ENCODE measurements at places on chromosomes 16 and 17. TPM values are rescaled to one million over a fixed set of nuclear protein-coding genes. Genes with fewer than 3 reads are reported as not detected.
A peak's percentile ranks its signal among the peaks of the same experiment; 100 is the strongest.

- DNase-seq: no peak
These were observed 48.5 kb upstream of the RBBP6 start for GRCh38 chr16:24490866-24491265.

DNA sequence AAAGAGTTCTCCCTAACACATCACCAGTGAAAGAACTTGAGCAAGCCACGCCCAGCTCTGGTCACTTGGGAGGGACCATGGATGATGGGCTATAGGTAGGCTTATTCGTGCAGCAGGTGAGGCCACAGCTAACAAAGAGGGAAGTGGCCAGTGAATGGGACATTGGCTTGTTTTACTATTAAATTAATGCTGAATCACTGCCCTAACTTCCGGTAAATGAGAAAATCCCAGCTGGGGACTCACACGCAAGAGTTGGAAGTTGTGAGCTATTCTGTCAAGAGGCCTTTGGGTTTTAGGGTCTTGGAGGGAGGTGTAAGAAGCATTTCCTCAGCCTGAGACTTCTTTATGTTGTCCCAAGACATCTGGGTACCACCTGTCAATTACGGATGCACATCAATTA lies 315.3 kb downstream of the XYLT1 start:
- DNase-seq: no peak

DNA sequence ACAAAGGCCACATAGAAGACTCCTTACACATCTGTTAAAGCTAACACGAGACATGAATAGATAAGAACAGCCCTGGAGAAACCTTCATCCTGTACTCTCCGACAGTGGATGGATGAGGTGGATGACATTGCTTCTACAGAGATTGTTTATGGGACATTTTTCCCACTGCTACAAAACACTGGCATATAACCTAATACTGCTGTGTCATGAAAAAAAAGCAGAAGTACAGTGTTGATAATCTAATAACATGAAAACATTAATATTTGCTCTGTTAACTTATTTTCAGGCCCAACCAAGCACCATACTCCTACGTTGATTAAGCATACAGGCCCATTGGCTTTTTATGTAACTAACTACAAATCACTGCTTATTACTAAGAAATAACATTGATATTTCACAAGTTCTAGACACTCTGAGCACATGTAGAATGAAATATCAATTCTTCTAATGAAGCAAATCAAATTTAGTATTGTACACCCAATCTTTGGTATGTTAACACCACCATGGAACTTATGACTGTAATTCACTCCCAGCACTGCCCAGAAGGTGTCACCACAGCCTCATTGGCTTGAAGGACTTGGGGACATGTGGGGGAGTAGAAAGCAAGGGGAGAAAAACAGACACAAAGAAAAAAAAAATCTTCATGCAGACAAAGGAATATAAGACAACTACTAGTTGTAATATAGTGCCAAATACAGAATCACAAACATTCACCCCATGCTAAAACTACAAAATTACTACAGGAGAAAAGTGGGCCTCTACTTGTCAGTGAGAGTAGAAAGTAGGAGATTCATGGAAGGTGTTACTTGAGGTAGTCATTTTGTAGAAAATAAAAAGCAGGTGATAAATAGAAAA lies 330.0 kb upstream of the PMFBP1 start:
- DNase-seq: peak; percentile 25

GRCh38 chr16:57479976-57480753 lies 6.1 kb downstream of the DOK4 start:
- no peak for DNase-seq

DNA sequence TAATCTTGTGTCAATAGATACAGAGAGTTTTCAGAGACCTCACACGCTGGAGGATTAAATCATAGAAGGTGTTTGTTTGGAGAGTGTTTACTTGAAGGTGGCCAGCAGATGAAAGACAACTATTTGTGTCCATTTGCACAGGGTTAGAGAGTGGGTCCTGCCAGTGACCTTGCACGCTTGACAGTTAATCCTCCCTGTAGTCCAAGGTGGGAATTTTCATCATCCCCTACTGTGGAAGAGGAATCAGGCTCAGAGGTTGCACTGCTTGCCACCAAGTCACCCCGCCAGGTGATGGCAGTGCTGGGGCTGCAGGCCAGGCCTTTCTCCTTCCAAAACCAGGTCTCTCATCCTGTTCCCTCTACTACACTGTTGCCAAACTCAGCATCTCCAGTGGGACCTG lies 12.3 kb downstream of the CDH1 start:
- DNase-seq: no peak

GRCh38 chr16:66254751-66255150 lies 111.7 kb upstream of the CDH5 start:
- no peak for DNase-seq

- no peak for DNase-seq
These were observed 5.4 kb downstream of the MYO1C start for GRCh38 chr17:1486802-1487695.

GRCh38 chr17:61966191-61966590 lies 38.4 kb upstream of the INTS2 start:
- DNase-seq: no peak

GRCh38 chr16:3488801-3489200 lies 6.5 kb downstream of the C16orf90 start:
- DNase-seq: no peak

DNA sequence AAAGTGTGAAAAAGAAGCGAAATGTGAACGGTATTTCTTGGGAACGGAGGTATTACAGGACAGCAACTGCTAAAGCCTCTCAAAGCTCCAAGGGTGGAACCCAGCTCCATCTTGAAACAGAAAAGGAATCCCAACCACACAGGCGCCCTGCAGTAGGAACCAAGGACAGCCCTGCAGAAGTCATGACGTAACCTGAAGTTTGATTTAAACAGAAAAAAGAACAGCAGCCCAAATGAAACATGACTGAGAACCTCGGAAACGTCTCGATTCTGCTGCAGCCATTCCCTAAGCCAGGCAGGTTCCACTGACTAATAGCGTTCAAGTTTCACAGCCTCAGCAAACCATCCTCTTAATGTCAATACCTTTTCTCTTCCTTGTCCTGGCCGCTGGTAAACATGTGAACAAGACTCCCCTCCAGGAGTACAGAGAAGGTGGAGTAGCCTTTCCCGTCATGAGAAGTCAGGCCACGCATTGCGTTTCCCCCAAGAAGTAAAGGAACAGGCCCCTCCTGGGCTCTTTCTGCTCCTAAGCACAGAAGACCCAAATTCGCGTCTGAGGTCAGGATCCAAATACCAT lies 20.1 kb downstream of the SIAH1 start:
- no peak for DNase-seq

DNA sequence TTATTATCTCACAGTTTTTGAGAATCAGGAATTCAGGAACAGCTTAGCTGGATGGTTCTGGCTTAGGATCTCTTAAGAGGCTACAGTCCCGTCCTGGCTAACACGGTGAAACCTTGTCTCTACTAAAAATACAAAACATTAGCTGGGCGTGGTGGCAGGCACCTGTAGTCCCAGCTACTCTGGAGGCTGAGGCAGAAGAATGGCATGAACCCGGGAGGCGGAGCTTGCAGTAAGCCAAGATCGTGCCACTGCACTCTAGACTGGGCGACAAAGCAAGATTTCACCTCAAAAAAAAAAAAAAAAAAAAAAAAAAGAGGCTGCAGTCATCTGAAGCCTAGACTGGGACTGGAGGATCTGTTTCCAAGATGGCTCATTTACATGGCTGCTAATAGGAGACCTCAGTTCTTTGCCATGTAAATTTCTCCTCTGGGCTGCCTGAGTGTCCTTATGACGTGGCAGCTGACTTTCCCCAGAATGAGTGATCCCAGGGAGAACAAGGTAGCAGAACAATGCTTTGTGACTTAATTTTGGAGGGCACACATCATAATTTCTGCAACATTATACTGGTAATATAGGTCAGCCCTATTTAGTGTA lies 95.8 kb upstream of the CORO6 start:
- DNase-seq: no peak

- no peak for DNase-seq
These were observed 36.3 kb downstream of the SLC47A1 start for GRCh38 chr17:19569785-19570543.

GRCh38 chr16:72221630-72222024 lies 49.7 kb upstream of the PMFBP1 start:
- no peak for DNase-seq

DNA sequence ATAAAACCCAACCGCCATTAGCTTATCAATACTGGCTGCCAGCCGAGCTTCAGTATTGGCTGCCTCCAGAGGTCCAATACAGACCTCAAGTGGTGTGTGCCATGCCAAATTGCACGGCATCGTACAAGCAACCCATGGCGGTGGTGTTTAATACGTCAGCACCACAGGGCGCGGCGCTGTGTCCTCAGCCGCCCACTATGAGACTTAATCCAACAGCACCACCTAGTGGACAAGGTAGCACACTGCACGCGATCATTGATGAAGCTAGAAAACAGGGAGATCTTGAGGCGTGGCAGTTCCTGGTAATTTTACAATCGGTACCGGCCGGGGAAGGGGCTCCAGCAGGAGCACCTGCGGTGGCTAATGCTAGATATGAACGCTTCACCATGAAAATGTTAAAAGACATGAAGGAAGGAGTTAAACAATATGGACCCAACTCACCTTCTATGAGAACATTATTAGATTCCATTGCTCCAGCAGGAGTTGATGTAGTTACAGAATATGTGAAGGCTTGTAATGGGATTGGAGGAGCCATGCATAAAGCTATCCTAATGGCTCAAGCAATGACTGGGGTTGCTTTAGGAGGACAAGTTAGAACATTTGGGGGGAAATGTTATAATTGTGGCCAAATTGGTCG lies 15.4 kb downstream of the FLYWCH1 start:
- peak; percentile 83 for DNase-seq

DNA sequence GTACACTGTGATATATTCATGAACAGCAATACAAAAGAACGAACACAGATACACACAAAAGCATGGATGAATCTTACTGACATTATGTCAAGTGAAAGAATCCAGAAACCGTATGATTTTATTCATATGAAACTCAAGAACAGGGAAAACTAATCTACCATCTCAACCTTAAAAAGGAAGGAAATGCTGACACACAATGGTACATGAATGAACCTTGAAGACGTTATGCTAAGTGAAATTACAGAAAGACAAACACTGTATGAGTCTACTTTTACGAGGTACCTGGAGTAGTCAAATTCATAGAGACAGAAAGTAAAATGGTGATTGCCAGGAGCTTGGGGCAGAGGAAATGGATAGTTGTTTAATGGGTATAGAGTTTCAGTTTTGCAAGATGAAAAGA lies 8.7 kb upstream of the PRKCB start:
- DNase-seq: no peak

GRCh38 chr17:73851921-73852320 lies 207.7 kb upstream of the SDK2 start:
- DNase-seq: no peak

- no peak for DNase-seq
These were observed 78.8 kb downstream of the WWP2 start for GRCh38 chr16:69840975-69841374.

GRCh38 chr16:50884066-50884860 lies 142.4 kb downstream of the CYLD start:
- no peak for DNase-seq

GRCh38 chr17:61072648-61073047 lies 327.0 kb upstream of the TBX2 start:
- DNase-seq: no peak

- DNase-seq: no peak
These were observed 744 bp downstream of the CMIP start for GRCh38 chr16:81445143-81445961.

DNA sequence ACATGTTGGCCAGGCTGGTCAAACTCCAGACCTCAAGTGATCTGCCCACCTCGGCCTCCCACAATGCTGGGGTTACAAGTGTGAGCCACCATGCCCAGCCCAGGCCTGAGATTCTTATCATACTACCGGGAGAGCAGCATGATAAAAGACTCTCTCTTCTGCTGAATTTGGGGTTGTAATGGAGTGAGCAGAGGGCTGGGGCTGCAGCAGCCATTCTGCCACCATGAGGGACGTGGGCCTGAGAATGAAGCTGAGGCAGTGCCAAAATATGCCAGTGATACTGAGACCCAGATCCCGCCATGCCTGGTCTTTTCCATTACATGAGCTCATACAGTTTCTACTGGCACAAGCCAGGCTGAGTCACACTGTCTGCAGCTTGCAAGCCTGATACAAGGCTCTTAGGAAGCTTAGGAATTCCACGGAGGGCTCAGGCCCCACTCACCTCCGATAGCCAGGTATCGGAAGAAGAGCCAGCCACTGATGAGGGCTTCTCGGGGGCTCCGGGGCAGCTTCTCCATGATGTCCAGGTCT lies 19.6 kb upstream of the P2RX1 start:
- DNase-seq: no peak

GRCh38 chr16:79573071-79573470 lies 27.5 kb downstream of the MAF start:
- DNase-seq: no peak

DNA sequence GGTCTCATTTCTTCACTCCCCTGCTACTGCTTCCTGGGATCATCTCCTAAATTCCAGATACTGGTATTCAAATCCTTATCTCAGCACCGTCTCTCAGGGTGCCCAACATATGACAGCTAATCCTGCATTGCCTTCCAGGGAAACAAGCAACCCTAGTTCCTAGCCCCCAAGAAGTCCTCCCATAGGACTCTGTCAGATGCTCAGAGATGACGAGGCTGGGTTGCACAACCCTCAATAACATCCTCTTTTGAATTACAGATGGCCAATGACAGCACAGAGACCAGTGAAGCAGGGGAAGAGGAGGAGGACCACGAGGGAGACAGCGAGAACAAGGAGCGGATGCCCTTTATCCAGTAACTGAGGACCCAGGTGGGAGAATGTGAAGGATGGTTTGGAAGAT lies 45.0 kb upstream of the CLEC3A start:
- no peak for DNase-seq

DNA sequence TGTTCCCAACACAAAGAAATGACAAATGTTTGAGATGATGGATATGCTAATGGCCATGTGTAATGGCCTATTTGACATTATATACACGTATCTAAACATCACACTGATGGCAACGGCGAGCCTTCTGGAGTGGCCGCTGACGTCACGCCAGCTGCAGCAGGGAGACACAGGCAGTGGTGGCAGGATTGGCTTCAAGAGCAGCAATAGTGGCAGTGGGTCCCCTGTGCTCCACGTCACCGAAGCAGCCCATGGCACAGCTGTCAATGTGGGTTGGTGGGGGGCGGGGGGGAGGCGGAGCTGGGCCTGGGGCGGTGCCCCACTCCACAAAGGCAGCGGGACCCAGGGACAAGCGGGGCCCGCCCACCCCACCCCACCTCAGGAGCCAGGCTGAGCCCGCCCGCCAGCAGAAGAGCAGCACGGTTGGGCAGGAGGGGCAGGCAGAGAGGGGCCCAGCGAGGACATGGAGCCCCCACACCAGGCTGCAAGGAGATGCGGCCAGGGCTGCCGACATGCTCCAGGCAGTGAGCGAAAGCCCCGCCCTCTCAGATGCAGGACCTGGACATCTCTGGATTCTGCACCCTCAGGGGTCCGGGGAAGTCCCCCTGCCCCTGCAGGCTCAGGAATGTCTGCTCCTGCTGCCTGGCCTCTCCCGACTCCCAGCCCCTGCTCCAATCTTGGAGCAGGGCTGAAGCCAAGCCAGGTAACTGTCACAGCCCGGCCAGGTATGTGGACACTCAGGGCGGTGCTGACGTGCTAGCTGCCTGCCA lies 64.6 kb downstream of the USP32 start:
- no peak for DNase-seq

- DNase-seq: no peak
These were observed 14.0 kb upstream of the KRT222 start for GRCh38 chr17:40678902-40679522.

Gene PSKH1
- total RNA-seq: 9.9 TPM

Gene SULT1A1
- total RNA-seq: 8.2 TPM

Gene MTSS2
- total RNA-seq: 29.3 TPM

Gene KCTD19
- 1.1 TPM for total RNA-seq

Gene SLFN12L
- 3.6 TPM for total RNA-seq

Gene DNAI2
- not detected for total RNA-seq

Gene SCGB1C2
- not detected for total RNA-seq

Gene AFMID
- total RNA-seq: 23.5 TPM

Gene HYDIN
- total RNA-seq: 6.8 TPM

Gene HSPB9
- not detected for total RNA-seq
